ENCODE measurements at places on chromosomes 5 and 9.

GRCh38 chr5:153445875-153446579 is 44.4 kb upstream of the GRIA1 start:
- peak; percentile 17 for DNase-seq

DNA sequence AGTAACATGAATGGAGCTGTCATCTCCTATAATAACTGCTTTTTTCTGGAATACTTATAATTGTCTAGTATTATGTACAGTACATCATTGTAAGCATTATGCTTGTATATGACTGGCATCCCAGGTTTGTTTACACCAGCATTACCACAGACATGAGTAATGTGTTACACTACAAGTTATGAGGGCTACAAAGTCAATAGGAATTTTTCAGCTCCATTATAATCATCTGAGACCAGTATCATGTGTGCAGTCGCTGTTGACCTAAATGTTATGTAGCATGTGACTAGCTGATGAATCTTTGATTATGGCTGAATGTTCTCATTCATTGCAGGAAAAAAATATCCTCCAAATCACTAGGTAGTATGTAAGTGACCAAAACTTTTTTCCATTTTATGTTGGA is 2.2 kb downstream of the ZCCHC9 start:
- no peak for DNase-seq

GRCh38 chr5:110956913-110957813 is 114.3 kb upstream of the TSLP start:
- DNase-seq: no peak

DNA sequence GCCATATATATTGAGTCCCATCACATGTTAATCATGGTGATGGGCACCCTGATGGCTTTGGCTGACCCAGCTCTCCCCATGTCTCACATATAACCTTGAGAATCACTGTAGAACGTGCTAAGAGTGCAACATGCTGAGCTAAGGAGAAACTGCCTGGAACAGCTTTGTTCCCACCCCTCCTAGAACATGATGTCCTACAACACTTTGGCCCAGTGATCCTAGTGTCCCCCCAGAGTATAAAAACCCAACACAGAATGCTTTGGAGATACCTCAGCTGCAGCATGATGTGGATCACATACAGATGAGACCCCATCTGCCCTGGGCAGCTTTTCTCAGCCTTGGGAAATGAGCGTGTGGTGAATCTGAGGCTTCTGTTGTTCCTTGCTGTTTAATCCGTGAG is 343.5 kb downstream of the NFIB start:
- no peak for DNase-seq

GRCh38 chr5:143705381-143705780 is 106.6 kb upstream of the HMHB1 start:
- no peak for DNase-seq
